Ovary (tissue), 10 donors: ENCODE measurements at places on chromosomes 4 and X.

DNA sequence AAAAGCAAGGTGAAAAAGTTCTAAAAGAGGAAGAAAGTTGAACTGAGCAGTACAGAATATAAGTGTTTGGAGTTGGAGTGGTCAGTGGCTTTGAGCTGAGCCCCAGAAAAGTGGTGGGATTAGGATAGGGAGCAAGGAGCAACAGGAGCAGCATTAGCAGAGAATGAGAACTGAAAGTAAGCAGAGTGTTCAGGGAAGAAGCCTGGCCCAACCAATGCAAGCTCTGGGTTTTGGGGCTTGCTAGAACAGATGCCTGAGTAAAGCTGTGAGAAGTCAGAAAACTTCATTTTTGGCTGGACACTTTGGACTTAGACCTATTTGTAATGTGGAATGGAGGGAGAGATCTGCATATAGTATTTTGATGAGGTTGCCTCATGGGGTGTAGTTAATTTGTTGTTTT lies 17.8 kb downstream of the JADE1 start:
- no peak overlapping the region for H3K4me3 ChIP-seq
- no peaks in the 10 kb centered on the region for H3K27me3 ChIP-seq
- no peak overlapping the region for H3K27ac ChIP-seq
- H3K36me3 ChIP-seq, result no peaks in the 10 kb centered on the region
- DNase-seq, result no peak
- H3K4me1 ChIP-seq, result peaks cover 20% of the 10 kb centered on the region

DNA sequence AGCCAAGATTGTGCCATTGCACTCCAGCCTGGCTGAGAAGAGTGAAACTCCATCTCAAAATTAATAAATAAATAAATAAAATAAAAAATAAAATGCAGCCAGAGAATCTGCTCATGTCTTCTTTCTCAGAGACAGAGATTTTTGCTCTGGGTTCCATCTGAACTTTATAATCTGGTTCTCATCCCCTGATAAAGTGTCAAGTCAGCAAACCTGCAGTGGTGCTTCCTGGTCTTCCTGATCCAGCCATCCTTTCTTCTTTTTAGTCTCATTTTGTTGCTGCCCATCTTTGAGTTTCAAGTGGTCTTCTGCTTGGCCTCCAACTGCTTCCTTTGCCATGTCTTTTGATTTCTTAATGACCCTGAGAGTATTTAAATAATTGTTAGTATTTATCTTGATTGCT lies 24.1 kb downstream of the MAP7D3 start:
- no peak for DNase-seq
- H3K4me3 ChIP-seq, result no peak overlapping the region
- no peak overlapping the region for H3K27ac ChIP-seq
- no peaks in the 10 kb centered on the region for H3K36me3 ChIP-seq
- H3K4me1 ChIP-seq, result no peaks in the 10 kb centered on the region
- H3K27me3 ChIP-seq, result no peaks in the 10 kb centered on the region

DNA sequence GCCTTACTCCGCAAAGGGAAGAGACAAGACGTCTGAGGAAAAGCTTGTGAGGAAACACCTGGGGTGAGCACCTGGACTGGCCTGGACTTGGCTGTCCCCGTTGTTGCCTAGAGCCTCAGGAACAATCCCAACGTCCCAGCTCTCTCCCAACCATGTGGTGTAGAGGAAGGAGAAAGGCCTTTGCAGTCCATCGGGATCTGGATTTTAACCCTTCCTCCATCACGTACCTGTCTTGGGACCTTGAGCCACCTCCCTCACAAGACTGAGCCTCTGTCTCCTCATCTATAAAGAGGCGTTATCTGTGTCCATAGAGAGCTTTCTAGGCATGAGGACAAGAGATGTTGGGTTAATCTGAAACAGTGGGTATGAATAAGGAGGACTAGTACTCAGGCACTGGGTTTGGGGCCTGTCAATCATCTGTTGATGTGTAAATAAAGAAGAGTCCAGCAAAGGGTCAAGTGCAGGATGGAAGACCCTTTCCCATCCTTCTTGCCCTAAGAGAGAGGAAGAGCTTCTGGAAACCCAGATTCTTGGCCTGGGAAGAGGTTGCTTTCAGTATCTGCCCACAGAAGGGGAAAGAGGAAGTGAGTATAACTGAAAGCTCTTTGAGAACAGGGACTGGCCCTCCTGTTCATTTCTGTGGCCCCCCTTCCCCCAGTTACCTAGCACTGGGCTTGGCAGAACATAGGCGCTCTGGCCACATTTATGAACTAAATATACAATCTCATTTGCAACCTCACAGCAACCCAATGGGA lies 137.1 kb downstream of the PJA1 start:
- H3K4me3 ChIP-seq, result no peak overlapping the region
- peaks cover 2% of the 10 kb centered on the region for H3K4me1 ChIP-seq
- DNase-seq, result no peak

DNA sequence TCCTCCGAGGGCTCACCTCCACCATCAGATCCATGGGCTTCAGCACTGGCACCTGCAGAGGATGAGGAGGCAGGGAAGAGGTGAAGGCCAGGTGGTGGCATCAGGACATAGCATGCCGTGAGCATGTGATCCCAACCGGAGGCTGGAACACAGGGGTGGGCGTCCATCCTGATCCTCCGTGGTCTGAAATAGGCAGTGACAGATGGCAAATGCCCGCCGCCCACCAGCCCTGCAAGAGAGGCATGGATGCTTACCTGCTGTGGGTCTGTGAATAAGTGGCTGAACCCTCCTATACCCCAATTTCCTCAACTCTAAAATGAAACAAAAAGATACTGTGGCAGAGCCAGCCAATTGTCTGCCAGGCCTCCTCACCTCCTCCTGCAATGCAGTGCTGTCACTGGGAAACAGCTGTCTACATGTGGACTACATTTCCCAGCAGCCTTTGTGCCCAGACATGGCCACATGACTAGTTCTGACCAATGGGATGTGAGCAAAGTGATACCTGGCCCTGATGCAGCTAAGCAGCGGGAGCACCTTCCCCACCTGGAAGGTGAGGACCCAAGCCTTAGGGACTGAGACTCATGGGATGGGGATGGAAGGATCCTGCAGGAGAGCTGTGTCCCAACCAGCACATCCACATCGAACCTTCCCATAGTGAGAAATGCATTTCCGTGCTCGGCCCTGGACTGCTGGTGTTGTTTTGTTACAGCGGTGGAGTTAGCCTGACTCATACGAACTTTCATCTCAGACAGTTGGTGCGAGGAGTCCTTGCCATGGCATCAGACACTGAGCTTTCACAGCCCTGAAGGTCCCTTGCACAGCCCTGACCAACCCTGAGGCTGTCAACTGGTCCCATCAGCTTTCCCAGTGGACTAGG lies 99.5 kb downstream of the PPP2R2C start:
- H3K4me1 ChIP-seq, result no peaks in the 10 kb centered on the region
- no peaks in the 10 kb centered on the region for H3K36me3 ChIP-seq
- H3K4me3 ChIP-seq, result no peak overlapping the region
- DNase-seq, result no peak
- no peaks in the 10 kb centered on the region for H3K27me3 ChIP-seq

GRCh38 chr4:62235911-62236310 lies 1035.8 kb downstream of the ADGRL3 start:
- no peak overlapping the region for H3K4me3 ChIP-seq
- no peak overlapping the region for H3K27ac ChIP-seq
- no peak for DNase-seq
- no peaks in the 10 kb centered on the region for H3K36me3 ChIP-seq
- no peaks in the 10 kb centered on the region for H3K27me3 ChIP-seq

DNA sequence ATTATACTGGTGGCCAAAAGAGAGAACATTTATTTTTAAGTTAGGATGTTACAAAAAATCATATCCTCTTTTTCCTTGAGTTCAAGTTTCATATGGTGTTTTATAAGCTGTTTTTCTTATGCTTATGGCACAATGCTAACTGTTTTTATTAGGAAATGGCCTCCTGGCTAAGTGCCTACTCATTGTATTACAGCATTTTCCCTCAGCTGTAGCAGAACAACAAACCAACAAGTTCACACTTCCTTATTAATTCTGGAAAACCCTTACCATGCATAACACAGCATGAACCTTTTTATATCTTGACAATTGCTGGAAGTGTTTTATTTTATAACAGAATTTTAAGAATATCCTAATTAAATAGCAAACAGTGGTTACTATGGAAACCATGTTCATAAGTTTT lies 165.8 kb downstream of the GASK1B start:
- H3K27me3 ChIP-seq, result no peaks in the 10 kb centered on the region
- DNase-seq, result no peak
- H3K27ac ChIP-seq, result peak overlapping the region; percentile 70
- no peaks in the 10 kb centered on the region for H3K36me3 ChIP-seq

DNA sequence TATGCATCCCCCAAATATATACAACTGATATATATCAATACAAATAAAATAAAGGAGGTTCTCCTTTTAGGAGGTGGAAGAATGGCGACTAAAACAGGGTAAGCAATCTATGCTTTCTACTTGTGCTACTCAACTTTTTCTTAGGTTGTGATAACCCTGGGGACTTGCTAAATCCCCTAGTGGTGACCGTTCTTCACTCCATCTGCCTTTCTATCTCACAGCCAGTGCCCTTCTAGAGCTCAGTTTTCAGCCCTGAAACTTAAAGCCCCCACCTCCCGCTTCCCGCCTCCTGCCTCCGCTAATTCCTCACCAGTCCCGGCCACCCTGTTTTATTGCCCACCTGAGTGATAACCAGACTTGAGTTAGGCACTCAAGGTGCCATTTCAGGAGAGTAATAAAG lies 15.5 kb upstream of the ESX1 start:
- no peaks in the 10 kb centered on the region for H3K4me1 ChIP-seq
- H3K27ac ChIP-seq, result no peak overlapping the region
- H3K27me3 ChIP-seq, result no peaks in the 10 kb centered on the region
- DNase-seq, result no peak
- no peaks in the 10 kb centered on the region for H3K36me3 ChIP-seq

DNA sequence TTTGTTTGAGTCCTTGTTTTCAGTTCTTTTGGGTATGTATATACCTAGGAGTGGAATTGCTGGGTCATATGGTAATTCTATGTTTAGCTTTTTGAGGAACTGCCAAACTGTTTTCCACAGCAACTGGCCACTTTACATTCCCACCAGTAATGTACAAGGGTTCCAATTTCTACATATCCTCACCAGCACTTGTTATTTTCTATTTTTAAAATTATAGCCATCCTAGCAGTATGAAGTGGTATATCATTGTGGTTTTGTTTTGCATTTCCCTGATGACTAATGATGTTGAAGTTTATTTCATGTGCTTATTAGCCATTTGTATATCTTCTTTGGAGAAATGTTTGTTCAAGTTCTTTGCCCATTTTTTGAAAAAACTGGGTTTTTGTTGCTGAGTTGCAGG lies 39.6 kb downstream of the TMEM164 start:
- no peaks in the 10 kb centered on the region for H3K27me3 ChIP-seq
- no peak for DNase-seq
- H3K27ac ChIP-seq, result no peak overlapping the region
- H3K36me3 ChIP-seq, result no peaks in the 10 kb centered on the region
- H3K4me3 ChIP-seq, result no peak overlapping the region

- H3K27me3 ChIP-seq, result no peaks in the 10 kb centered on the region
- no peak overlapping the region for H3K4me3 ChIP-seq
- H3K36me3 ChIP-seq, result no peaks in the 10 kb centered on the region
- no peak overlapping the region for H3K27ac ChIP-seq
- DNase-seq, result no peak
Observed at GRCh38 chrX:129996120-129996519, 13.7 kb downstream of the BCORL1 start.

DNA sequence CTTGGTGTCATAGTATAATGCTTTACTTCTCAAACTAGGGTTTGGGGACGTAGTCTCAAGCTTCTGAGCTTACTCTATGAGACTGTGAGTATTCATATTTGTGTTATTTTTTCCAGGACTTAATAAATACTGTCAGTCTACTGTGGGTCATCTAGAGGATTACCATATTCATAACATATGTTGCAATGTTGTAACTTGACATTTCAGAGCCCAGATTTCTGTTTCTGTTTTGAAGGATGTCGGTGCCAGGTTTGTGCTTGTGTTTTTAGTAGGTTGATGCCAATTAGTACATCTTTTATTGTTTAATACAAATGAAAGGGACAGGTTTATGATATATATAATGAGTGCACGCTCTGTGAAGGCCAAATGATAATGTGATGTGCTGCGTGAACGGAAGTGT lies 69.6 kb downstream of the SPANXN4 start:
- H3K27ac ChIP-seq, result no peak overlapping the region
- no peaks in the 10 kb centered on the region for H3K36me3 ChIP-seq
- no peak overlapping the region for H3K4me3 ChIP-seq
- no peaks in the 10 kb centered on the region for H3K27me3 ChIP-seq
- no peak for DNase-seq

DNA sequence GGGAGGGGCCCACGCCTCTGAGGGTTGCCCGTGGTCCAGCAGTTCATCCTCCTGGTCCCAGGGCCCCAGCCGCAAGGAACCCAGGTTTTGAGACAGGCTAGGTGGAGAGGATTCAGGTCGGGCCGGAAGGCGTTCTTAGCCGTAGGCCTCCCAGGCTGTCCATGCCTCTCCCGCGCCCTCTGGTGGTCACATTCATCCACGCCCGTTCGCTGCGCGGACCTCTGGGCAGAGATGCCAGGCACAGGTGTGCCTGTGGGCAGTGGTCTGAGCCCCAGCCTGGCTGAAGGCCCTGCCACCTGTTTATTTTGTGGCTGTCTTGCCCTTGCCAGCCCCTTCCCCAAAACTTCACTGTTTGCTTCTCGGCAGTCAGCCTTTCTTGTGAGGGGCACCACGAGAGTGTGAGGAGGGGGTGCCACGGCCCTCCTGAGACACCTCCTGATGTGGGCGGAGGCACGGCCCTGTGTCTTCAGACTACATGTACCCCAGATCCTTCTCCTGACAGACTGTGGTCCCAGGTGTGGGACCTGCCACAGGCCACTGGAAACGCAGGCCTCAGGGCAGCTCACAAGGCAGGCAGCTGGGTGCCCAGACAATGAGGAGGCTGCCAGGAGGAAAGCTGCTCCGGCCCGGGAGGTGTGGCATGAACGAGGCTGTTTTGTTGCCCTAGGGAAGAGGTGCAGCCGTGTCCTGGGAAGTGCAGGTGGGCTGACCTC lies 5.0 kb downstream of the UVSSA start:
- DNase-seq, result peak; percentile 91
- no peaks in the 10 kb centered on the region for H3K27me3 ChIP-seq
- no peak overlapping the region for H3K4me3 ChIP-seq
- no peaks in the 10 kb centered on the region for H3K36me3 ChIP-seq

GRCh38 chrX:98203800-98204199 lies 1320.1 kb downstream of the RPA4 start:
- no peaks in the 10 kb centered on the region for H3K4me1 ChIP-seq
- H3K27me3 ChIP-seq, result no peaks in the 10 kb centered on the region
- no peak overlapping the region for H3K27ac ChIP-seq

- no peak overlapping the region for H3K27ac ChIP-seq
- no peaks in the 10 kb centered on the region for H3K36me3 ChIP-seq
- H3K4me1 ChIP-seq, result no peaks in the 10 kb centered on the region
- H3K4me3 ChIP-seq, result no peak overlapping the region
- DNase-seq, result no peak
- H3K27me3 ChIP-seq, result no peaks in the 10 kb centered on the region
Observed at GRCh38 chrX:65932173-65933084, 107.5 kb downstream of the VSIG4 start.

DNA sequence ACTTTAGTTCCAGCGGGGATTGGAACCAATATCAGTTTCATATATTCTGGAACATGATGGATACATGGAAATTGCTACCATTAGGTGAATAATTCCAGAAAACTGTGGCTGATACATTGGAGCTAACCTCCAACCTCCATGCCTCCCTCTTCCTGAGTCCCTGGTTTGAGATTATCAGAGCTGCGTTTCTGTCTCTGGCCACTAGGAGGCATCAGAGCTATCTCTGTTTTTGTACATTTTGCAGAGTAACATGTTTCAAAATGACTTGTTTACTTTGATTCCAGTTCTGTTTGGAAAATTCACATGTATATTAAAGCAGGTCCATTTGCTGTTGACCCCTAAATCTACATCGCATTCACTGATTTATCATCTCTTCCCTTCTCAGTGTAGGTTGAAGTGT lies 2.4 kb upstream of the RAB40AL start:
- no peak overlapping the region for H3K27ac ChIP-seq
- H3K27me3 ChIP-seq, result no peaks in the 10 kb centered on the region
- no peak for DNase-seq
- no peaks in the 10 kb centered on the region for H3K4me1 ChIP-seq
- no peaks in the 10 kb centered on the region for H3K36me3 ChIP-seq
